ENCODE measurements at places on chromosomes 1 and 21.

DNA sequence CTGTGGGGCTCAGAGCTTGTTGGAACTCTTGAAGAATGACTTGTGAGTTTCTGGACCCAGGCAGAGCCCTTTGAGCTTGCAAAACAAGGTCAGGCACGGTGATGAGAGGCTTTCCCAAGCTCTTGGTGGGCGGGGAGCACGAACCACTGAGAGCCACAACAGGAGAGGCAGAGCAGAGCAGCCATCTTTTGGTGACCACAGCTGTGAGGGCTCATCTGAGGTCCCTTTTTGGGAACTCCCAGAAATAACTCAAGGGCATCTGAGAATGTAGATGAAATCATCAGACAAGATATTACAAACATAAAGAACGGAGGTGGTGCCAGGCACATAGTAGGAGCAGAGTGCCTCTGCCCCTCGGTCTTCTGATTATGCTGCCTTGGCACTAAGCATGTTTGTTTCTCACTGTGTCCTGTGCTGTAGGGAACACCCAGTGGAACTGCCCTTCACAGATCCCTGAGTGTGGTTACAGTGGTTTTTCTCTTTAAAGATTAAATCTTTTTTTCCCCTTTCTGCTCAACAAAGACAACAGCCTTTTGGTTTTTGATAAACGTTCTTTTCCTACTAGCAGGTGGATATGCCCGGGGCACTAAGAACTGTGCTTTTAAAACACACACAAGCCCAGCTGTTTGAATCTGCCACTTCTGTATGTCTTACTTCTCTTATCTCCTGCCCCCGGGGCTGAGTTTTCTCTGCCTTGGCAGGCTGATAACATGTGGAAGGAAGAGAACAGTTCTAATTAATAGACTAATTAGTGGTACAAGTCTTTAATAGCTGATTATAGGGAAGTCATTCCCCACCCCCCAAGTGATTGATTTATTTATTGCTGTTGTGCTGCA lies 37.7 kb downstream of the CD34 start:
- DNase-seq, result no peak

DNA sequence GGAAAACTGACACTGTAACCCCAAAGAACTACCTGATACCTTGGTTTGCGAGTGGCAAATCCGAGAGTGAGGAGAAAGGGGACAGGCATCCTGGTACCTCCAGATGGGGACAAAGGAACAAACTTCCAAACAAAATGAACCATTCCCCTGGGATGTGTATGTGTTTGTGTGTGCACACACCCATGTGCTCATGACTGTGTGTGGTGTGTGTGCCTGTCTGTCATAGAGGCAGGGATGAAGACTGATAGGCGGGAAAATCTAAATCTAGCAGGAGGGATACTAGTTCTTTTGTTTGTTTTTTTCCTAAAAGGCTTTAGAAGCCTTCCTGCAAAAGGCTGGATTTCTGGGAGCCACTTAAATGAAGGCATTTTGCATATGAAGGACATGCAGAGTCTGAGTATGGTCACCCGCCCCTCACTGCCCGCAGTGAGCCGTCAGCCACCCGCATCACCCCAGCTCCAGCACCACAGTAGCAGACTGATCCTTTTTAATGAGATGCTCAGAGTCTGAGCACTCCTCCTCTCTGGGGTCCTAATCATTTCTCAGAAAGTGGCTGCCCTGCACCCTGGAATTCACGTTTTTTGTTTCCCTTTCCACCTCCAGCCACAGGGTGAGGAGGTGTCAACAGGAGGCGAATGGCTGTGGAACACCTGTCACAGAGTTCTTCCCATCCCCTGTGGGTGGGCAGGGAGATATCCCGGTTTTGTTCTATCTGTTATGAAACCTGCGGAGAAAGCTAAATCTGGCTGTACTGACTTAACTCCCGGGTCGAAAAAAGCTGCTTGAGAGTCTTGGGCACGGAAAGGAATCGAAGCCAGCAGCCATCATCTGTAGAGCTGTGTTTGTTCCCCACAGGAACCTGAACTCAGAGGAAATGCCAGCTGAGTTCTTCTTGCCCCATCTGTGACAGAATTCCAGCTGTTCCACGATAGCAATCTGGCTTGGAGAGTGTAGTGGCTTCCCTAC lies 34.9 kb downstream of the UTP25 start:
- no peak for DNase-seq

GRCh38 chr1:221708987-221709386 lies 32.9 kb downstream of the DUSP10 start:
- DNase-seq, result no peak

- no peak for DNase-seq
Observed at GRCh38 chr21:43779660-43780059, 3.6 kb upstream of the CSTB start.

DNA sequence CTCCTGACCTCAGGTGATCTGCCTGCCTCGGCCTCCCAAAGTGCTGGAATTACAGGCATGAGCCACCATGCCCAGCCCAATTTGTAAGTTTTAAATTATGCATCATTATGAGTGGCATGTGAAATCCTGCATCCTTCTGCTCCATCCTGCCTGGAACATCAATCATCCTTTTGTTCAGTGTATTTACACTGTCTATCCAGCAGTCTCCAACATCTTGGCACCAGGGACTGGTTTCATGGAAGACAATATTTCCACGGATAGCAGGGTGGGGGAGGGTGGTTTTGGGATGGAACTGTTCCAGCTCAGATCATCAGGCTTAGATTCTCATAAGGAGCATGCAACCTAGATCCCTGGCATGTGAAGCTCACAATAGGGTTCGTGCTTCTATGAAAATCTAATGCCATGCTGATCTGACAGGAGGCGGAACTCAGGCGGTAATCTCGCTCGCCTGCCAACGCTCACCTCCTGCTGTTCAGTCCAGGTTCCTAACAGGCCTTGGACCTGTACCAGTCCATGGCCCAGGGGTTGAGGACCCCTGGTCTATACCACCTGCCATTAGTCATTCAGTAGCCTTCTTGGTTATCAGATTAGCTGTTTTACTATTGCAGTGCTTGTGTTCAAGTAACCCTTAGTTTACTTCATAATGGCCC lies 22.2 kb upstream of the TCEA3 start:
- DNase-seq, result no peak

GRCh38 chr1:236685917-236686814 lies at the start of gene ACTN2:
TSS of gene ACTN2 (plus strand) at chr1:236686499. CDS start at chr1:236686674, 175 bp downstream.
- peak; percentile 12 for DNase-seq

GRCh38 chr1:230381049-230381467 lies 45.1 kb downstream of the PGBD5 start:
- DNase-seq, result no peak

- DNase-seq, result no peak
Observed at GRCh38 chr1:160623862-160624261, 23.0 kb downstream of the SLAMF1 start.

GRCh38 chr21:36518883-36519492 lies 39.1 kb upstream of the CLDN14 start:
- DNase-seq, result no peak

- no peak for DNase-seq
Observed at GRCh38 chr1:165162671-165163241, 193.8 kb downstream of the LMX1A start.

GRCh38 chr1:56644919-56645676 lies at the start of gene PRKAA2:
TSS of gene PRKAA2 (plus strand) at chr1:56645314. CDS start at chr1:56645388, 74 bp downstream.
- no peak for DNase-seq

DNA sequence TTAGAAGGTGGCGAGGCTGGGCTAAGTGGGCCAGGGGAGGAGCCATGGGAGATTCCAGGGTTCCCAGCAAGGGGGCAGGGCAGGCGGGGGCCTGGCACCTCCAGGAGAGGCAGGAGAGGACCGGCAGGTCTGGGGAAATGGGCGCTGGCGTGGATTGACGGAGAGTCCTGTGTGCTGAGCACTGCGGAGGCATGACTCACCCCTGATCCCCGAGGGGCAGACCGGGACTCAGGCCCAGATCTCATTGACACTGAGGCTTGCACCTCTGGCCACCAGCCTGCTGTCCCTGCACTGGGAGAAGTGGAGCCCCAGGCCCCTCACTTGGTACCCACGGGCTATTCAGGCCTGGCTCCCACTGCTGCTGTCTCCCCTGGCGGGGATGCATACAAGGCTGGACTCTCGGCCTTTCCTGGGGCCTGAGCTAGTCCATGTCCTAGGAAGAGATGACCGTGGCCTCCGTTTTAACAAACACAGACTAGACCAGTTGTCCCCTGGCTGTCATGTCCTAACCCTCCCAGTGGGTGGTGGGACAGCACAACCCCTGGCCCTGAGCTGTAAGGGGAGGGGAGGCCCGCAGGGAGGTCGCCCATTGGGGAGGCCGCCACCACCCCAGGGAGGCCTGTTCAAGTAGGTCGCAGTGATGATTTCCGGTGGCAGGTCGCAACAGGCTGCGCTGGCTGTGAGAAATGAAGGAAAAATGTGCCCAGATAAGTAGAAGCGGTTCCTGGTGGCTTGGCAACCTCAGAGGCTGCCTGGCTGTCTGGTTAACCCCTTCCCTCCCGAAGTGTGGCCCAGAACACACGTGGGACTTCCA lies 39.7 kb downstream of the RIPK4 start:
- no peak for DNase-seq

GRCh38 chr1:218480137-218480536 lies 135.0 kb downstream of the TGFB2 start:
- DNase-seq, result no peak

DNA sequence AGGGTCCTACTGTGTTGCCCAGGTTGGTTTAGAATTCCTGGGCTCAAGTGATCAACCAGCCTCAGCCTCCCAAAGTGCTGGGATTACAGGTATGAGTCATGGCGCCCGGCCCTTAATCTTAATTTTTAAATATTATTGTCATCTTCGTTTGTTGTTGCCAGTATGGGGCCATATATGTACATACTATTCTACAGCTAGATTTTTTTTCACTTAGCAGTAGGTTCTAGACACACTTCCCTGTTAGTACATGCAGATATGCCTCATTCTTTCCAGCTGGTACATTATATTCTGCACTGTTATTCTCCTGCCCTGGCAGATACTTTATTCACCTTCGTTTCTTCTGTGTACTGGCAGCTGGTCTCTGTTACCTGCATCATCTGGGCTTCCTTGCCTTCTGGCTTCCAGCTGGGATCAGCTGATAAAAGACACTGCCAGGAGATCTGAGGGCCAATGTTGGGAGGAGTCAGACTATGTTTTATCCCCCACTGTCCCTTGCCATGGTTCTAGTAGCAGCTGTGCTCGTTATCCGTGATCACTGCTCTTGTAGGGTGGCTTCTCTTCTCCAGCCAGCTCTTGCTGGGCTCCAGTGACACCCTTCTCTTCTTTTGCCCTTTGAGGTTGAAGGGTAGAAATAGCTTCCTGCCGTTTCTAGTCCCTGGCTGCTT lies 24.7 kb downstream of the ST3GAL3 start:
- DNase-seq, result no peak

DNA sequence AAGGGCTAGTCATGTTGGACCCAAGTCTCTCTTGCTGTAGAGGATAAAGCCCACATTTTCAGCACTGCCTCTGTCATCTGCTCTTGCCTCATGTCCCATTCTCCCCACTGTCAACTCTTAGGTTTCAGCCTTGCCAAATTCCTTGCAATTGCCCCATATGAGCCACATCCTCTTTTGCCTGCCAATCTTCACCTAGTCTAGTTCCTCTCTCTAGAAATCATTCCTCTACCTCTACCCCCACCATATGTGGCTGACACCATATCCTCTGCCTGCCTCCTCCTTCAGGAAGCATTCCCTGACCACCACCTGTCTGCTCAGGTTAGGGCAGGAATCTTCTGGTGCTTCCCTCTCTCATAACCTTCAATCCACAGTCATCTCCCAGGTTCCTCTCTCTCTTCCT lies 38.2 kb downstream of the SLC9A1 start:
- DNase-seq, result no peak

DNA sequence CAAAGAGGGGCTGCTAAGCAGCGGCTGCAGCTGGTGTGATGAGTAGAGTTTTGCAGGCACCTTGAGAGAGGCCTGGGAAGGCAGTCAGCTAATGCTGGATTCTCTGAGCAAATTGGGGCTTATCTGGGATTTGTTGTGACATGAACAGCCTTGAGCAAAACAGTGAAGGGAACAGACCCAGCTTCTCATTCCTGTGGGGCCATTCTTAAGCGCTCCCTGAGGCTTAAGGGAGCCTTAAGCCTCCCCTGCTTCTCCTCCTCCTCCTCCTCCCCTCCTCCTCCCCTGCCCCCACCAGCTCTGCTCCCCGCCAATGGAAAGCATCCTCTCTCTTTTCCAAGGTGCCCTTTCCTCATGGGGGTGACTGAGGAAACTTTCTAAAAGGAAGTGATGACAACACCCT lies 21.3 kb downstream of the HMGCS2 start:
- no peak for DNase-seq

DNA sequence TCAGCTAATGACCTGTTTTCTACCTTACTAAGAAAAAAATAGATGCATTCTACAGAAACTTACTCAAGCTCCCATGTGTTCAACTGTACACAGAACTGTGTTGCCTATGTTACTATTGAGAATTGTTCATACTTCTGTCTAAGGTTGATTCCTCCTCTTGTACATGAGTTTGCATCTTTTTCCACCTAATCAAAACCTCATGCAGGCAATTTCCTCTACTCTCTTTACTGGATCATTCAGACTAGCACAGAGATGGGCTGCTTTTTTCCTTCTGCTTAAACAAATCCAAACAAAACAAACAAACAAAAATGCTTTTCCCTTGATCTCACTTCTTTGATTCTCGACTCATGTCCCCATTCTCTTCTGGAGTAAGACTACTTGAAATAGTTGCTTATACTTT lies 58.8 kb upstream of the PTGFR start:
- DNase-seq, result no peak

DNA sequence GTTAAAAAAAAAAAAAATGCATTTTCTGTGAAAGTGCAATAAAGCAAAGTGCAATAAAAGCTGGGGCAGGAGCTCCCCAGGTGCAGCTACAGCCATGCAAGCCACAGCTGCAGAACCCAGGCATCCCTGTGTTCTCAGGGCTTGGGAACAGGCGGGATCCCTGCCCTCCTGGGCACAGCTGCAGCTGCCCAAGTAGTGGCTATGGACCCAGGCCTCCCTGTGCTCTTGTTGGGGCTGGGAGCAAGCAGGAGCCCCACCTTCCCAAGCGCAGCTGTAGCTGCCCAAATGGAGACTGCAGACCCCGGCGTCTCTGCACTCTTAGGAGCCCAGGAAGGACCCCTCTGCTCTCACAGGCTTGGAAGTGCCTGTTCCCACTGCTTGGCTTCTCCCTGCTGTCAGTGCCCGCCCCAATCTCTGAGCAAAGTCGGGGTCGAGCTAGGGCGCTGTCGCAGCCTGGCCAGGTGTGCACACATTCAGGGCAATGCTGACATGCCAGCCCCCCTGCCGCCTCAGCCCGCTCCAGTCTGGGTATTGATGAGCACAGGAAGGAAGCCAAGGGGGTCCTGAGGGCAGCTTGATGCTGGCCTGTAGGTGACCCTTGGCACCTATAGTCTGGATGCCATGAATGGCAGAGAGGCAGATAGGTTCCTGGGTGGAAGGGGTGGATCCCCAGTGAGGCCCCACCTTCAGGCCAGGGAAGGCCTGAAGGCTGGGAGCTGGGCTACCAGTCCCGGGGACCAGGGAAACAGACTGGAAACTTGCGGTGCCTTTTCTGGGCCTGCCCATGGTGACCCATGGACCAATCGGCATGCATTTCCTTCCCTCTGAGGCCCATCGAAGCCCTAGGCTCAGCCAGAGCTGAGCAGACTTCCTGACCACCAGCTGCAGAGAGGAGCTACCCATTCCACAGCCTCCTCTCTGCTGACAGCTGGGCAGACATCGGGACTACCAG lies 58.6 kb downstream of the RRAGC start:
- no peak for DNase-seq

GRCh38 chr1:61254634-61255357 lies 172.4 kb downstream of the NFIA start:
- DNase-seq, result no peak

Data from GM18507 (cell line).